HFFc6 (cell line): ENCODE measurements at places on chromosomes 4 and X.

DNA sequence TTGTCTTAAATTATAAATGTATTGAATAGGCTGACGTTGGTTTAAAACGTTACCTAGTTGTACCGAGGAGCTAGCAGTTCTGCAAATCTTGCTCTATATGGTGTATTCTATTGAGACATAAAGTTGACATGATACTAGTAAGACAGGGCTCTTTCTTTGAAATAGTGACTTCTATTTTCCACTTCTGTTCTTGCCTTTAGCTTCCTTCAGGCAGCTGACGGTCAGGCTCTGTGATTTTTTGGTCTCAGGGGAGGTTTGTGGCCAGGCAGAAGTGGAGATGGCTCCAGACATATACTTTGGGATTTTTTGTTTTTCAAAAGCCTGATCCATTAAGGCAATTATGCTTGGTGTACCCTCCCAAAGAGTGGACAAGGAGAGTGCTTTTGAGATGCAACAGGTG, 95.2 kb downstream of the SLC34A2 start:
- no peak for DNase-seq

DNA sequence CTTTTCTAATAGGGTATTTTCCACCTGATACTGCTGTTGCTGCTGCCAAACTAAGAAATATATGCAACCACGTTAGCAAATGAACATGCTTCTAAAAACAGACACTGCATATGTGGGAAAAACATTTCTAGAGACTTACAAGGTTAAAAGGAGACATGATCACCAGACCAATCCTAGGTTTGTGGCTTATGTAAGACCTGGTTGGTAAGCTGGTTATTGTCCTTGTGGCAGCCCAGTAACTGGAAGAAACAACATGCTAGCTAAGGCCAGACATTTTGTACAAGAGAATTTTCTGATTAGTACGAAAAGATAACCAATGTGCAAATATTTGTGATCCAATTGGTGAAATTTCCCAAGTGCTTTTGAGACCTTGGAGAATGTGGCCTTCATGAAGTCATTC, 112.0 kb downstream of the AFF2 start:
- DNase-seq = no peak

- DNase-seq = peak; percentile 81
These were observed 390.7 kb downstream of the MAPK10 start for GRCh38 chr4:85968945-85969819.

- DNase-seq = no peak
These were observed 2.5 kb downstream of the FGFR3 start for GRCh38 chr4:1795299-1796195.

DNA sequence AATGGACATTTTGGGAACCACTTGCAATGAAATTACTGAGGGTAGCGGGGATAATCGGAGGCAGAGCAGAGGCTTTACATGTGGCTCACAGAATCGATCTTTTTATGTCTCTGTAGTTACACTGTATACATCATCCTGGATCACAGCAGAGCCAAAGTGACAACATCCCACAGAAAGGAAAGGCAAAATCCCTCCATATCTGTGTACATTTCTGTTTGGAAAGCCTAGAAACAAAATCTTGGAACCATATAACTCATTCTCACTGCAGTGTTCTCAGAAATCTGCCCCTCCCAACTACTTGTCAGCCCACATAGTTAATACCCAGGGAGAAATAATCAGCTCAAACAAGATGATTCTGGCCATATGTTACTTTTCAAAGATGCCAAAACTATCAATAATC, 211.6 kb downstream of the DCLK2 start:
- DNase-seq = no peak

GRCh38 chr4:174867903-174868302, 38.9 kb upstream of the GLRA3 start:
- no peak for DNase-seq

GRCh38 chr4:153939570-153939969, 150.7 kb upstream of the SFRP2 start:
- no peak for DNase-seq

DNA sequence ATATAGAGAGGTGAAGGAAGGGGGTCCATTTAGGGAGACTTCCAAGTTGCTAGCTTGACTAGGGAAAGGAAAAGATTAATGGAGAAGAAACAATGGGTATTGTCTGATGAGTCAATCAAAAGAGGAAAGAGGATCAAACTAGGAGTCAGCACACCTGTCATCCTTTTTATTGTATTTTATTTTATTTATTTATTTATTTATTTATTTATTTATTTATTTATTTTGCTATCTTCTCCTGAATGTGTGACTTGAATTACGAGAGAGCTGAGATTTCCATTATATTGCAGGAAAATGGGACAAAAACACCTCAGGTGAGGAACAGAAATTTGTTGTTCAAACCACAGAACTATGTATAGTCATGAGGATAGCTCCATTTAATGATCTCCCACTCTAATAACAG, 58.9 kb downstream of the NUDT11 start:
- no peak for DNase-seq

DNA sequence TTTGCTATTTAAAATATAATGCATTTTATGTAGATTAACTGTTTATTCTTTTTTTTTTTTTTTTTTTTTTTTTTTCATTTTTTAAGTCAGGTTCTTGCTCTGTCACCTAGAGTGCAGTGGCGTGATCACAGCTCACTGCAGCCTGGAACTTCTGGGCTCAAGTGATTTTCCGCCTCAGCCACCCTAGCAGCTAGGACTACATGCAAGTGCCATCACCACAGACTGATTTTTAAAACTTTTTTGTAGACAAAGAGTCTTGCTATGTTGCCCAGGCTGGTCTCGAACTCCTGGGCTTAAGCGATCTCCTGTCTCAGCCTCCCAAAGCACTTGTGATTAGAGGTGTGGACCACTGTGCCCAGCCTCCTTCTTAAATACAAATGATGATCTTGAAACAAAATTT, 159.9 kb downstream of the CAMK2D start:
- DNase-seq = no peak

DNA sequence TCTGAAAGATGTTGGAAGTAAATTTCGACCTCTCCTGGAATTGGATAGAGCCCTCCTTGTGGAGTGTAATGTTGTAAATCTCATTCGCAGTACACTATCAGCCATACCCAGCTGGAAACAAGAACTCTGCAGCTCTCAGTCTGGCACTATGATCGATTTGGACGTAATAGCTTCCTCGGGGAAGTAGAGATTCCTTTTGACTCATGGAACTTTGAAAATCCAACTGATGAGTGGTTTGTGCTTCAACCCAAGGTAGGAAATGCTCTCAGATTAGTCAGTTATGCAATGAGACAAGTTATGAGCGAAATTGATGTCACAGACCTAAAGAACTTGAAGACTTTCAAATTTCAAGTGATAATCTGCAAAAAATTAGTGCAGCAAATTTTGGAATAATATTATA, 103.9 kb downstream of the SYTL5 start:
- DNase-seq = no peak

- DNase-seq = no peak
These were observed 66.5 kb downstream of the AMOT start for GRCh38 chrX:112774142-112774541.

- DNase-seq = no peak
These were observed 8.2 kb upstream of the EXOSC9 start for GRCh38 chr4:121792966-121793365.

DNA sequence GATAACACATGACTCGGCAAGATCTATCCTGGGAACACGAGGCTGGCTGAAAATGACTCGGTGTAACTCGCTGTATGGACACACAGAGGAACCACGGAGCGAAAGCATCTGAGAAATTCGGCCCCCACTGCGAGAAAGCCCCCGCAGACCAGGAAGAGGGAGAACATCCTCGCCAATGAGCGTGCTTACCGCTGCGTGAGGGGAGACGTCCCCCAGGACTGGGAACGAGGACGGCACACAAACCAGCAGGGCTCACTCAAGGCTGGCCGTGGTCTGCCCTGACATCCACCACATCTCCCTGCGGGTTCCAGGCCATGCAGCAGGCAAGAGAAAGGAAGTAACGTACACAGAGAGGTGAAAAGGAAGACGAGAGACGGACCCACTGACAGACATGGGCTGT, 17.6 kb upstream of the GTPBP6 start:
- no peak for DNase-seq

GRCh38 chr4:118995693-118996391, 107.2 kb downstream of the SYNPO2 start:
- DNase-seq = no peak

DNA sequence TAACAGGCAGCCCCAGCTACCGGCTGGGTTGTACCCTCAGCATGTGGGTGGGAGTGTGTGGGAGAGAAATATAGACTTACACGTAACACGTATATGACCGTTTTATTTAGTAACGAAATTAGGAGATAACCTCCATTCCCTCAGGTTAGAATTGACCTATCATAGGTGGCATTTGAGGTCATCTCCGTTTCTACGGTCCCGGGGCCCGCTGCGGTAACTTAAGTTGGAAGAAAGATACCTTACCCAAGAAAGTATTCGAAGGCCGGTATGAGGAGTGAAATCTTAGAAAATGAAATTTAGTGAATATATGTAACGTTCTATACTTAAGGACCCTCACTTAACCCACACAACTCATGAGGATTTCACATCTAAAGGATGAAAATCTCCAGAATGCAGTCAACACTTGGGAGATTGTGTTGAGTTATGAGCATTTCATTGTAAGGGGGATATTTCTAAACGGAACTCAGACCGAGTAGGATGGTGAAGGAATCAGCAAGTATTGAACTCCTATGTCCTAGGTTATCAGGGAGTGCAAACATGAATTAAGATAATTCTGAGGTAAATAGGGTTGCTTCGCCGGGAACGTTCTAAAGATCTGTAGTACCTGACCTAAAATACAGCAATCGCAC, 891 bp downstream of the CISD2 start:
- no peak for DNase-seq

GRCh38 chrX:22603060-22603459, 330.3 kb downstream of the CBLL2 start:
- DNase-seq = no peak

DNA sequence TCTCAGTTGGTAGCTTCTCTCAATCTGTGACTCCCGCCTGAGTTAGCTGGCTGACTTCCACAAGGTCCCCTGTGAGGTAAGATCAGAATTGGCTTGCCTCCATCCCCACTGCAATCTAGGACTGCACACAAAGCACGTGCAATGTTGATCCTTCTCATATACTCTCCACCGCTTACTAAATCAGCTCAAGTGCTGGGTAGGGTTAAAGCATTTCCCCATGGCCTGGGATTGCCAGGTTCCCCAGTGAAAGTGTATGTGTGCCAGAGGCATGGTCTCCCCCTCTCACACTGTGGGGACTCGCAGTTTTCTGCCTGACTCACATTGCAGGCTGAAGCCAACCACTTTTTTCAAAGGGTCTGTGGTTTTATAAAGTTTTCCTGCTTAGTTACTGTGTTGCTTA, 886.9 kb downstream of the FAM133A start:
- no peak for DNase-seq

GRCh38 chrX:44569122-44569521, 26.5 kb upstream of the FUNDC1 start:
- no peak for DNase-seq

- peak; percentile 48 for DNase-seq
These were observed 89.8 kb downstream of the EMCN start for GRCh38 chr4:100428051-100428450.
